ENCODE measurements at places on chromosomes 11 and 22.

DNA sequence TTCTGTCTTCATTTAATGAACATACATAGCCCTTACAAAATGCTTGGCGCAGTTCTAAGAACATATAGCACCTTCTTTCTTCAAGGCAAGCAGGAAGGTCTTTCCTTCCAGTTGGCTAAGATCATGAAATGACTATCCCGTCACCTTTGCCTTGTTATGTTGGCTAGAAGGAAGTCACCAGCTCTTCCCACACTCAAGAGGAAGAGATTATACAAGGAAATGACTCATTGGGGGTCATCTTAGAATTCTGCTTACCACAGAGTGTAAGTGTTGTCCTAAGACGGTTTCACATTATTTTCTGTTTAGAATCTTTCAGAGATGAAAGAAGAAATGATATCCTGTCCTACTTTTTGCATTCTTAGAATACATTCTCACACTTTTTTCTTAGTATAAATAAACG is 808.0 kb upstream of the LUZP2 start:
- no peak for DNase-seq

DNA sequence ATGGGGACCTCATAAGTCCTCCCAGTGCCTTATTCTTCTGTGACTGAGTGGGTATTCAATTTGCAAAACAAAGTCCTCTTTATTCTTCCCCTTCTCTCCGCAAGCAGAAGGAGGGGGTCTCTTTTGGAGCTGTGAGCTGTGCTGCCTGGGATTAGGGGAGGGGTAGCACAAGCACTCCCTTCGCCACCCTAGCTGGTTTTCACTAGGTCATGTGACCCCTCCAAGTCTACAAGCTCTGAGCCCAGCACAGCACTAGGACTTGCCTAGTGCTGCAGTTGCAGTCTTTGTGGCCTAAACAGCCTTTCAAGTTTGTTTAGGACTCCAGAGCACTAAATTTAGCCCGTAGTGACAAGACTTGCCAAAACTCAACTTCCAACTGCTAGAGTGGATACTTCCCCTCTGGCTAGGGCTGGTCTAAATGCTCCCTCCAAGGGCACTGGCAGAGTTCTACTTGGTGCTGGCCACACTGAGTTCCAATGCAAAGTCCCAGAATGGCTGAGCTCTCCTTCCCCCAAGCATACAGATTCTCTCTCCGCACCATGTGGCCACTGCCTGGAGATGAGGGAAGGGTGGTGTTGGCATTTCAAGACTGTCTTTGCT is 25.4 kb downstream of the TAF1D start:
- no peak for DNase-seq

DNA sequence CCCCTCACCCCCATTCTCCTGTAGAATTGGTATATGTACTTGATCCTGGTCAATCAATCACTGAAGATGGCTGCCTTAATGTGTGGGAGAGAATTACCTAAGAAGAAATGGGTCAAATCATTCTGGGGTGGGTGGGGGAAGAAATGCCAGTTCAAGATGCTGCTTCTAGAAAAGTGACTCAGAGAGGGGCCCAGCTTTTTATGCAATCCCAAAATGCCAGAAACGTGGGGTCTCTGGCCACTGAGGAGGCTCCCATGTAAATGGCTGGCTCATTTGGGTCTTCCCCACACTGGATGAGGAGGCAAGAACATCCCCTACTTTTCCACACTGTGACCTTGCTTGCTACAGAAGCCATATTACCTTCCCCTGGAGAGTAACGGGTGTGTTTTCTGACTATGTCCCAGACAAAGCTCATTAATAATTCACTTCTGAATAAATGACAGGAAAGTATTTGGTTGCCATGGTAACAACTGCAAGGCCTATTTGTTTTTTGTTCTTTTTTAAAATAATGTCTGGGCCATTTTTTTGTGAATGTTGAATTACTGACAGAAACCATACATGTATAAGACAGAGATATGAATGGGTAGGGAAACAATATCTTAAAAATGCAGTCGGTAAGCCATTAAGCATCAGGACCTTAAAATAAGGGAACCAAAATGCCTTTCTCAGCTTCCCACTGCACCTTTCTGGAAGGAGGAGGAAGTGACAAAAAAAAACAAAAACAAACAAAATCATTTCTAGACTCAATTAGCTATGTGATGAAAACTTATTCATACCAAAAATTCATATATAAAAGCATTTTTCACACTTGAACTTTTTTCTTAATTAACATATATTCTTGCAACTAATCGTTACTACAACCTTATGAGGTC is 32.0 kb downstream of the SLC1A2 start:
- DNase-seq: no peak

DNA sequence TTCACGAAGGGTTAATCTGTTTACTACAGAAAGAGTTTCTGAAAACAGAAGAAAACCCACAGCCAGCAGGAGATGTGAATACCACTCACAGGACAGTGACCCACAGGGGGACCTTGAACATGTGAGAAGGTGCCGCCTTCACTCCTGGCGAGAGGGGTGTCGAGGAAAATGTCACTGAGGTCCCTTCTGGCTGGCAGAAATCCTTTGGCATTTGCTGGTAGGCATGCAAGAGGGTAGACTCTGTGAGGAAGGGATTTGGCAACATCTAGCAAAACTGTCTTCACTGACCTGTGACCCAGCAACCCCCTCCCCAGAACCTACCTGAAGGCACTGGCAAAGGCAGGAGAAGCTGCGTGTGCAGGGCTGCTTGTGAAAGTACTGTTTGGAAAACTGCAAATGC is 8.6 kb downstream of the KCNQ1 start:
- no peak for DNase-seq

DNA sequence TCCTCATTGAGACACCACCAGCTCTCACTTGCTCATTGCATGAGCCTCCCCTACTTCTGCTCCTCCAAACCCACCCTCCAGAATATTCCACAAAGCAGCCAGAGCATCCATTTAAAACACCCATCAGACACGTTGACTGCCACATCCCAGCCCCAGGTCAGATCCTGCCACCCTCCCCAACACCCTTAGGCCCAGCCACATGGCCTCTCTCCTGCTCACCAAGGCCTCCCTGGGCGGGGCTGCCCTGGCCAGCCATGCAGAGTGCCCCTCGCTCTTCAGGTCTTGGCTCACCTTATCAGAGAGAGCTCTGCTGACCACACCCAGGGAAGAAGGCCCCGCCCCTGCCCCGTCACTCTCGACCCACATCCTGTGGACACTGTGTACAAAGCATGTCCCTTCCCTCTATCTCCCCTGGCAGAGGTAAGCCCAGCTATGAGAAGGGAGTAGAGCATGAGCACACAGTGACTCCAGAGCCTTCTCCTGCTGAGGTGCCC is 106.8 kb downstream of the MICAL3 start:
- DNase-seq: no peak

DNA sequence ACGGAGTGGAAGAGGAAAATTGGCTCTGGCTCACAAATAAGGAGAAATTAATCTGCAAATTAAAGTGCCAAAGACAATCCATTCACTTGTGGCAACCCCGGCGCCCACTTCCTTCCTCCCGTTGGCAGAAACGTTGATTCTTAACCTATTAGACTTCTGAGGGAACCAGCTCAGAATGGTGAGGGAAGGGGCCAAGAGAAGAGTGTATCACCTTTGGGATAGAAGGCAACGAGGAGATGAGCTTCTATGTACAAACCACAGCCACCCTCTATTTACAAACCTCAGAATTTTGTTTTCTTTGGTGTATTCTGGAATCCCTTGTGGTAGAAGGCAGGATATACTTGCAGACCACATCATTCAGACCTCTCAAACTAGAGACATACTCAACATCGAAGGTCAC is 1.1 kb downstream of the MB start:
- DNase-seq: no peak

- DNase-seq: no peak
Observed at GRCh38 chr22:20241579-20242392, 26.3 kb downstream of the RTN4R start.

GRCh38 chr11:1326435-1327063 is 17.1 kb upstream of the TOLLIP start:
- no peak for DNase-seq

DNA sequence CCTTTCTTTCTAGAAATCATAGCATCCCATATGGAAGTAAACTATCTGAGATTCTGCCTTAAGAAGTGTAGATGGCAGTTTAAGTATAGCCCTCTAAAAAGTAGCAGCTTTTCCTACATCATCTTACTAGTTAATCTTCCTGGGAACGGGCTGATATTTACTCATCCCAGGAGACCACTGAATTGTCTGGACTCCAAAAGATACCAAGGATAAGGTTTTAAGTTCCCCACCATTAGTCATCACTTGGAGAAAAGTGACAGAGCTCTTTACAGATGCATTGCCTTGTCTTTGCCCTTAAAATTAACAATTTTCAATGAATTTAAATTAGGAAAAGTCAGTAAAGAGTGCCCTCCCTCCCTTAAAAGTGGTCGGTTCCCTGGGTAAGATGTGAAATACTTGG is 129.5 kb downstream of the MAML2 start:
- DNase-seq: no peak

- DNase-seq: no peak
Observed at GRCh38 chr11:24661331-24661730, 164.5 kb downstream of the LUZP2 start.

- no peak for DNase-seq
Observed at GRCh38 chr11:86177302-86177701, 67.3 kb upstream of the EED start.

GRCh38 chr11:57459164-57460021 is 935 bp upstream of the RTN4RL2 start:
- peak; percentile 42 for DNase-seq

DNA sequence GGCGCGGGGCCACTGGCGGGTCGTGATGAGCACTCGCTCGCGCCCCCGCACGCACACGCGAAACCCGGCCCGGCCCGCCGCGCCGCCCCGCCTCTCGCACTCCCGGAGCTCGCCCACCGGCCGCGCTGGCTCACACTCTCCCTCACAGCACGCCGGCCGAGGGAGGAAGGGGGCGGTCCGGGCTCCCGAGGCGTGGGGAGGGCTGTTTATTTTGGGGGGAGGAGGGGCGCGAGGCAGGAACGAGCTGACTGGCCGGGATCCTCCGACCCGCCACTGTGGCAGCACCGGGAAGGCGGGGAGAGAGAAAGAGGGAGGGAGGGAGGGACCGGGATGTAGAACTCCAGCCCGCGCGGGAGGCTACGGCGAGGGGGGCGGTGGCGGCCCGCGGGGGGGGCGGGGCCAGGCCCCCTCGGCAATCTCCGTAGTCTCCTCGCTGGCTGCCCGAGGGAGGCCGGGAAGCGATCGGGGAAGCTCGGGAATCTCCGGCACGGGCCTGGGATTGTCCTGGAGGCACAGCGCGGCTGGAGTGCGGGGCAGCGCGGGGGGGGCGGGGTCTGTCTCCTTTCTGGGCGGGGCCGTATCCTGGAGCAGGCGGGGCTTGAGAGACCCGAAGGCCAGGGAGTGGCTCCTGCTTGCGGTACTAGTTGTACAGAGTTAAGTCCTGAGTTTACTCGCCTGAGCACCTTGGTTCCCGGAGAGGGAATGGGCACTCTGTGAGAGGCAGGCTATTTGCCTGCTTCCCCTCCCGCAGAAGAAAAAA is at the start of gene RBFOX2:
Gene RBFOX2 (minus strand): TSS at position 179 of the 760 bp plus-strand sequence. CDS start 399 bp downstream, outside the sequence.
- DNase-seq: peak; percentile 49

DNA sequence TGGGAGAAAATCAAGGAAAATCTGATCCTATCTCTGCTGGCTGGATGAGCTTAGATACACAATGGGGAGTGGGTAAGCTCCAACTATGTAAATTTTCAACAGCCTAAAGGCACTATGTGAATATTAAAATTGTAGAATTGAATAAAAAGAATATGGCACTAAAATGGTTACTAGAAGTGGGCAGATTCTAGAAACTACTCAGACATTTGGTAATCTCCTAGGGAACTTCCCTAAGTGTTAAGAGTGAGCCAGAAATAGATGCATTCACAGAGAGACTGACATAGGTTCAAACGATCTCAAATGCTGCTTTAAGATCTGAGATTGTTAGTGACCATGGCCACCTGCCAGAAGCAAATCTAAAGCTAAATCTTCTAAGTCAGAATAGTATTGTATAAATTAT is 4.3 kb upstream of the OR52E1 start:
- DNase-seq: no peak

GRCh38 chr22:30948930-30949342 is 19.6 kb downstream of the MORC2 start:
- no peak for DNase-seq

GRCh38 chr11:34890812-34891211 is 25.4 kb downstream of the APIP start:
- DNase-seq: no peak

- DNase-seq: no peak
Observed at GRCh38 chr22:28299309-28299708, 380.3 kb upstream of the PITPNB start.

DNA sequence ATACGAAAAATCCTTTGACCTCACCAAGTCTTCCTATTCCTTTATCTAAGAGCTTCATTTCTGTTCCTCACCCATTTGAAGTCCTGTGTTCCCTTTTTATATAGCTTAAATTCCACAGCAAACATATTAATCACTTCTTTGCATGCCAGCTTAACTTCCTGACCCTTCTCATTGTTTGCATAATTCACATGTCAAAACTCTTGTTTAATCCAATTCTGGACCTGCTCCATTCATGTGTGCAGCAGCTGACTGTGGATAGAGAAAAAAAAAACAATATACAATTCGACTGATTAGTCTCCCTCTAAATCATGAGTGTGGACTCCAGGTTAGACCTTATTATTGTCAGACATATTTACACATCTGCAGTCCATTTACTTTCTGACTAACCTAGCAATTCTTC is 991.2 kb upstream of the TENM4 start:
- no peak for DNase-seq

DNA sequence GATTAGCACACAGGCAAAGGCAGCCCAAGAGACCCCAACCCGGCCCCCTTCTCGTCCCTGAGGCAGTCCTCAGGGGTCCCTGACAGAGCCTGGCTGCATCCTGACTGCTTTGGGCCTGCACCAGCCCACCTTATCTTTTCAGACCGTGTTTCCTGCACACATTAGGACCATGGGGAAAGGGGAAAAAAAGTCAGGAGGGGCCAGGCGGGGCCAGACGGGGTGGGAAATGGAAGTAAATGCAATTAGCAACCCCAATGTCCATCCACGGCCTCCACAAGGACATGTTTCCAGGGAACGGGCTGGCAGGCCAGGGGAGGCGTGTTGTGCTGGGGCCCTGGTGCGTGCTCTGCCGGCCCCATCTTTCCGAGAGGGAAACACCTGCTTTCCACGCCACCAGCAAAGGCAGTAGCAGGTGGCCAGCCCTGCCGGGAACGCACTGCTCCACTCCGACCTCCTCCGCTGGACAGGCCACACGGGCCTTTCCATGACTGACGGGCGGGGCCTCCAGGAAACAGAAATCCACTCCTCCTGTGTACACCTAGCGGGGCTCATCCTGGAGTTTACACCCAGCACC is 7.4 kb downstream of the EHD1 start:
- DNase-seq: no peak

DNA sequence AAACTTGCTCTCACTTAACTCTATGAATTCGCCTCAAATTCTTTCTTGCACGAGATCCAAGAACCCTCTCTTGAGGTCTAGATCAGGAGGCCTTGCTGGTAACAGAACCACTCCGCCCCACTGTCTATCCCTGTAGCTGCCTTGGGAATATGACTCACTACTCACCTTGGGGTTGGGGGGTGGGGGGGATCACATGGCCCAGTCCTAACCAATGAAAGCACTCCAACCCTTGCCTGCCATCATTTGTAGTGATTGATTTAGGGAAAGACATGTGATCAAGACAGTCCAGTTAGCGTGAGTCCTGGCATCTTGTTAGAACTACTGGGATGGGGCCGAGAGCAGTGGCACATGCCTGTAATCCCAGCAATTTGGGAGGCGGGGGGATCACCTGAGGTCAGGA is 4.8 kb upstream of the MRTFA start:
- DNase-seq: no peak
